ENCODE measurements at places on chromosomes 3 and 15.
A peak's percentile ranks its signal among the peaks of the same experiment; 100 is the strongest.

GRCh38 chr3:68997887-68998286, 15.6 kb downstream of the EOGT start:
- DNase-seq = no peak

DNA sequence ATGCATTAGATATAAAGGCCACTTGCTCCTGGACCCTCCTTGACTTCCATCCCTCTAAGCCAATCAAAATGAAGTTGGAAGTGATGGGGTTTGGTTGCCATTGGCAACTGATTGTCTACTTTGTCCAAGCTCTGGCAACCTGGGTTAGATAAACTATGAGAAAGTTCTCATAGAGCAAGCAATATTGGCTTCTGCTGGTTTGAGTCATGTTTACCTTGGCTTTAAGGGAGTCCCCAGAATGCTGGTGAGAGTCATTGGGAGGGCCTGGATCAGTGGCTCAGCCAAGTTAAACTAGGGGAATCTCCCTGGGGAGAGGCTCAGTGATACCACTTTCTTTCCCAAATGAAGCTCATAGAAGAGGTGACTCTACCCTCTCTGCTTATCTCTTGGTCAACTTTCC, 176.3 kb upstream of the ROPN1 start:
- no peak for DNase-seq

- DNase-seq = peak; percentile 12
Measured at GRCh38 chr3:174125267-174125824, 727.8 kb downstream of the NLGN1 start.

- no peak for DNase-seq
Measured at GRCh38 chr3:127473244-127474024, 117.1 kb downstream of the TPRA1 start.

GRCh38 chr3:48716508-48716981, 476 bp downstream of the IP6K2 start:
- DNase-seq = no peak

DNA sequence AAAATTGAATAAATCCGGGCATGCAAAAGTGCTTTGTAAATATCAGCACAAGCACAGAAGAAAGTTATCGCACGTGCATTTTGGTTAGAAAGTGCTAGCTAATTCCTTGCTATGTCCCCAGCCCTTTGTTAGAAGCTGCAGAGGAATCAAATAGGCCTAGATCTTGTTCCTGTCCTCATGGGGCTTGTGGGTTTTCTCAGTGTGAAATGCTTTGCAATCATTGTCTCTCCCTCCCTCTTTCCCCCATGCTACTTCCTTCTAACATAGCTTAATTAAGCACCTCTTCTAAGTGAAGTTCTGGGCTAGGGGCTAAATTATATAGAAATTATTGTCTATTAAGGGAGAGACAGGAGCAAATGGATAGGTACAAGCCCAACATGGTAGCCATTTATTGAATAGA, 271.7 kb downstream of the RPLP1 start:
- no peak for DNase-seq

GRCh38 chr3:52230461-52230860, 5.0 kb upstream of the TLR9 start:
- no peak for DNase-seq

DNA sequence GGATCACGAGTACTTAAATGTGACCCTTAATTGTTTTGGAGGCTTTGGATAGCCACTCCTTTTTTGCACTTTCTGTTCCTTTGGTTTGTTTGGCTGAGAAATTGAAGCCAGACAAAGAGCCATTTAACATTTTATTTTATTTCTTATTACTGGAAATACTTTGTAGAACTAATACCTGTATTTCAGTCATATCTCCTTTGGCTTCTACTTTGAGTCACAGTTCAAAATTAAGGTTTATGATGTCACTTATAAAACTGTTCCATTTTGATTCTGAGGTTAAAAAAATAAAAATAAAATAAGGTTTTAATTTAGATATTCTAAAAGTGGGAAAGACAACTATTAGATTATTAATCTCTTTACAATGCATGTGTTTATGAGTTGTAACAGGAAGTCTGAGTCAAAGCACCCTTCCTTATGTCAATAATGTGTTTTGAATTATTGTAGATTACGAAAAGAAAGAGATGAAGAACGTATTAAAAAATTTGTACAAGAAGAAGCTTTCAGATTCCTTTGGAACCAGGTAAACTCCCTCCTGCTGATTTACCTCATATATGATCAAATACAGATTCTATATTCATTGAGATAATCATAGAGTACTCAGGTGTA, 16.9 kb upstream of the NXPE3 start:
- no peak for DNase-seq

- DNase-seq = peak; percentile 54
Measured at GRCh38 chr3:133038089-133038730, at the start of gene TMEM108. Gene TMEM108, plus strand, starts transcription at chr3:133038391.
